Renal cortex interstitium (tissue), 15 donors: ENCODE measurements at places on chromosomes 11 and 22. TPM values are rescaled to one million over a fixed set of nuclear protein-coding genes. Genes with fewer than 3 reads are reported as not detected.

Gene SF3A1
- polyA plus RNA-seq, result 156 TPM

Gene CDHR5
- 40.7 TPM for polyA plus RNA-seq

- DNase-seq, result no peak
Measured at GRCh38 chr11:14373941-14374646, 15.1 kb upstream of the RRAS2 start.

DNA sequence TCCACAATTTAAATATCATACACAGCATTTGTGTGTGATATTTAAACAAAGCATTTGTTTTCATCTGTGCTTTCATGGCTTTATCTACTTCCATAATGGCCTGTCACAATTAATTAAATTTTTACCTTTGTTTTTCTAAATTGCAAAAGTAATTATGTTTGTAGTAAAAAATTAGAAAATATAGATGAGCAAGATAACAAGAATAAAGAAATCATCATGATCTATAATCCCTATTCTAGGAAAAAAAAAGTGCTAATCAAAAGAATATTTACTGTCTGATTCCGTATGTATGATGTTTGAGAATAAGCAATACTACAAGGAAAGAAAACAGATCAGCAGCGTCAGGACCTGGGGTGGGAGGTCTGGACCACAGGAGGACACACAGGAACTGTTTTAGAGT lies 149.9 kb downstream of the NCAM1 start:
- no peak for DNase-seq

DNA sequence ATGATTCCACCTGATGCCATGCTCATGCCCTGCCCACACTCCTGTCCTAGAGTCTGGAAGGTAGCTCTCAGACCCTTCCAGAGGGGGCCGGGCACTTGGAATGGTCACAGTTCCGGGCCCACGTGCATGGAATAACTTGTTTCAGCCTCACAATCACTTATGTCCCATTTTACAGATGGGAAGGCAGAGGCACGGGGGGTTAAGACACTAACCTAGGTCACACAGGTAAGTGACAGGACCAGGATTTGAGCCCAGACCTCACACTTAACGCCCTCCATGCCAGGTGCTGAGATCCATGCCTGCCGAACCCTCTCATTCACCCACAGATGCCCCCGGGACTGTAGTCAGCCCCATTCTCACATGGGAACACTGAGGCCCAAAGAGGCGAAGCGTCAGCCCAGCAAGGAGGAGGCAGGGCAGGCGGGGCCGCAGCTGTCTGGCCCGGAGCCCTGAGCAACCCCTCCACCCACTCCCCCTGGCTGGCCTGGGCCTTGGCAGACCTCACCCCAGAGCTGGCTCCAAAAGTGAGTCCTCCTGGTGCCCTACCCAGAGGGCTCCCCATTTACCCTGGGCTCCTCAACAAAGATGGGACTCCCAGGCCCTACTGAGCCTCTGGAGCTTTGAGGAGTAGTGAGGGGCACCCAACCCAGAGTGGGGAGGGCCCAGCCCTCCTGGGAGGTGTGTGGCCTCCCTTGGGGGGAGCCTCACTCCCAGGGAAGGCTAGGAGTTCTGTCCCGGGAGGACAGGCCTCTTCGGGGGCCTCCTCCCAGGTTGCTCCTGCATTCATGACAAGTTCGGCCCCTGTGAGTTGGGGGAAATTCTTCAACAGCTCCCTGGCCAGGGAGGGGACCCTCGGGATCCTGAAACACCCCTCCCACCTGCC lies 2.4 kb upstream of the ALDH3B1 start:
- DNase-seq, result no peak
